ENCODE measurements at places on chromosomes 2 and 18.

DNA sequence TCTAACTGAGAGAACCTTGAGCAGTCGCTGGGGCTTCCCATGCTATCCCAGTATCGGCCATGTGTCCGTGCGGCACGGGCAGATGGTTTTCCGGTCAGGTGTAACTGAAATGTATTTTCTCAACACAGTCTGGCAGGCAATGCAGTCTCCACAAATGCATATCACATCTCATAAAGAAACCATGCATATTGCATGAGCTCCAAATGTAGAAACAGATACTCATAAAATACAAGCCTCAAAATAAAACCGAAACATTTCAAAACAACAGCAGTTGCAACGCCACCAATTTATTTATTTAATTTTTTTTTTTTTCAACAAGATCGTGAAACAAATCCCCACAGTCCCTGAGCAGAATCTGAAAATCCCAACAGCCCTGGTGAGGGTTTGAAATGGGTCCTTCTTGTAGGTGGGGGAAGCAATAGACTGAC is 299.4 kb downstream of the LPIN1 start:
- DNase-seq: no peak

GRCh38 chr18:41324020-41324791 is 630.8 kb upstream of the PIK3C3 start:
- no peak for DNase-seq

DNA sequence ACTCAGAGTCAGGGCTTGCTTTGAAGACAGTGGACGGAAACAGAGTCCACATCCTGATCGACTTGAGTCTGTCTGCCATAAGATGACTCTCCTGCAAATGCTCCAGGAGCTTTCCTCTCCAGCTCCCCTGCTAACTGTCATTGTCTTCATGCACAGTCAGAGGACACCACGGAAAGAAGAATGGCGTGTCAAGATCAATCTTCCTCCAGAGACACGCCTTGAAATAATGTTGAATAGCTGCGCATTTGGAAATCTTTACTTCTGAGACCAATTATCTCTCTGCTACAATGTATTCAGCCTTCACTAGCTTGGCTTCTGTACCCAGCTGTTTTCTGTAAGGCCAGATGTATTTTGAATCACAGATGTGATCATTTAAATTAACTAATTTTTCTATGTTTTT is 457.2 kb downstream of the CDH2 start:
- no peak for DNase-seq

DNA sequence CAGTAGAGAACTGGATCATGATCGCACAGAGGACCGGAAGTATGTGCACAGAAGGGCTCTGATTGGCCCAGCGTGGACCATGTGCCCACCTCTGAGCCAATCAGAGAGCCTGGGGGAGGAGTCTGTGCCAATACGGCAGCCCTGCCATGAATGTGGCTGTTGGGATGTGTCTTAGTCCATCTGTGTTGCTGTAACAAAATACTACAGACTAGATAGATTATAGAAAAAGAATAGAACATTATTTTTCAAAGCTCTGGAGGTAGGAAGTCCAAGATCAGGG is 132.0 kb downstream of the NDUFA10 start:
- DNase-seq: no peak

- no peak for DNase-seq
Observed at GRCh38 chr2:234374736-234375135, 122.1 kb downstream of the ARL4C start.

- DNase-seq: no peak
Observed at GRCh38 chr2:179253226-179253625, 11.4 kb downstream of the SESTD1 start.

- DNase-seq: no peak
Observed at GRCh38 chr2:231884438-231885140, 41.6 kb downstream of the NPPC start.

- no peak for DNase-seq
Observed at GRCh38 chr18:34704823-34705222, 5.3 kb upstream of the DTNA start.

DNA sequence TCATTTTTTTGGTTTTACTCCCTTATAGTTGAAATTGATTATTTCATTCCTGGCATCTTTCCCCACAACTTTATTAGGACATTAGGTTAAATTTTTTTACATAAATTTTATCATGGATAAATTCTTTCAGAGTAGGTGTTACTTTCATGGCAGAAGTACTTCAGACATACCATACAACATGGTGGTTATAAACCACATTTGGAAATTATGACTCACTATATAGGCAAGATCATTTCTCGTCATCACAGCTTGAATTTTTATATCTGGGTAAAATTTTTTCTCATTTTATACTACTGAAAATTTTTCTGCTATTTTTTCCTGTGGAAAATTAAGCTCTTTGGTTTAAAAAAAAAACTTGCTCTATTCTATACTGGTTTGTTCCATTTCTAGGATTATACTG is 111.9 kb upstream of the COL5A2 start:
- no peak for DNase-seq

GRCh38 chr2:101469863-101470262 is 5.0 kb downstream of the RFX8 start:
- DNase-seq: no peak

GRCh38 chr2:217836901-217837491 is 165.8 kb downstream of the TNS1 start:
- DNase-seq: peak; percentile 59

DNA sequence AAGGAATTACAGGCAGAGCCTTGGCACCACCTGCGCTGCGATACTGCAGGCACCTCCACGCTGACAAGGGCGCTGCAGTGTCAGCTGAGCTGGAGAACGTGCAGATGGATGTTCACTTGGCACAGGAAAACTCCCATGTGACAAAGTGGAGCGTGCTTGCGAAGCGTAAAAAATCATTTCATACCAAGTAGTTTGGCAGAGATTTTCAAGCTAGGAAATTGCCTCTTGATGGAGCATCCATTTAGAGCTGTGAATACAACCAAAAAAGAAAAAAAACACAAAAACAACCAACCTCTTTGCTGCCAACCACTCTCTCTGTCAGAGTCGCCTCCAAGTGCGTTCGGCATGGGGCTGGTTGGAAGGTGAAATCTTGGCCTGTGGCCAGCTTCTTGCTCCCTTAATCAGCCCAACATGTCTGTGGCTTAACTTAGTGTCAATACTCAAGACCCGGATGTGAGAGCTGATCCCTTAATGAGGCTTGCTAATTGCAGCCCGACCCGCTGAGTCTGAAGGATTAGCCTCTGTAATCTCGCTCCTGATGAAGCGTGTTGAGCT is 38.1 kb downstream of the ACOXL start:
- DNase-seq: no peak

DNA sequence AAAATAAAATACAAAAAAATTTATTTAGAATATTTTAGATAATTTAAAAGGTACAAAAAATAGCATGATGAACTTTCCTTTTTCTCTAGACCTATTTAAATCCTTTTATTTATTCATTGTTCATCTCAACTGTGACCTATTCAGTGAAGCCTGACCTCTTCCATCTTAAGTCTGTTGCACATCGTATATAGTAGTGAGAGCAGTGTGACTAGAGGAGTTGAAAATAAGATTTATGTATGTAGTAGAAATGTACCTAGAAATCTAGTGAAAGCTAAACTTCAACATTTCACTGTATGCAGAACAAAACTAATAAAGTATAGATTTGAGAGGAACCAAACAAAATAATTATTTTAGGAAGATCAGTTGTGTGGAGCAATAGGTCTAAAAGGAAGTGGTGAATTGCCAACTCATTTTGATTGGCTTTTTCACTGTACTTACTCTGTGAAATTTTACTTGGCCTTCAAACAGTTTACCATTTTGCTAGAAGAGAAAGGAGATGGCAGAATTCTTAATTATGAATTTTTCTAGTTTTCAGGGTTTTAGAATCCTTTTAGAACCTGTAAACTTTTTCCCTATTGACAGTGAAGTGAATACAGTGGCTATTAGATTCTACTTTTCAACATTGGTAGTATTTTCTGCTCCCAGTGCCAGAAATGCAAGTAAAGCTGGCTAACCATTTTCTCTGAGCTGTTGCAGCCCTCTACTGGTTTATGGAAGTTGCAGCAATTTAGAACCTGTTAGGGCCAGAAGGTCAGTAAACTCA is 11.0 kb downstream of the ANKRD12 start:
- peak; percentile 46 for DNase-seq

DNA sequence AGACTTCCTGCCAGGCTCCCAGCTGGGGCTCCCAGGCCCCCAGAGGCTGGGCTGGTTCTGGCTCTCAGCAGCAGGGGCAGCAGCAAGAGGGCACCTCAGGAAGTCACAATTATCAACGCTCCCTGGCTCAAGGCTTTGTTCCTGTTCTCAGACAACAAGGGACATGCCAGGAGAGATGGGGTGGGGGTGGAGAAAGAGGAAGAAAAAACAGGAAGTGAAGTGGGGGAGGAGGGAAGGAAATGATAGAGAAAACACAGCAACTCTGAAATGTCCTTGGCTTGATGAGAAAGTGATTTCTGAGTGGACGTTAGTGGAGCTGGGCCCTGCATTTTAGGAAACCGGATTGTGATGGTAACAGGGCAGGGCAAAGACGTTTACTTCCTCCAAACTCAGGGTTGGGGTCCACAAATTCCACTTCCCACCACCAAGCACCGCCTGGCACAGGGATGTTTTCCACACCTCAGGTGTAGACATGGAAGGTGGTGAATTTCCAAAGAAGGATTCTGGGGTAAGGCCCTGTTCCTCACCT is 40.4 kb downstream of the CYRIA start:
- DNase-seq: no peak

DNA sequence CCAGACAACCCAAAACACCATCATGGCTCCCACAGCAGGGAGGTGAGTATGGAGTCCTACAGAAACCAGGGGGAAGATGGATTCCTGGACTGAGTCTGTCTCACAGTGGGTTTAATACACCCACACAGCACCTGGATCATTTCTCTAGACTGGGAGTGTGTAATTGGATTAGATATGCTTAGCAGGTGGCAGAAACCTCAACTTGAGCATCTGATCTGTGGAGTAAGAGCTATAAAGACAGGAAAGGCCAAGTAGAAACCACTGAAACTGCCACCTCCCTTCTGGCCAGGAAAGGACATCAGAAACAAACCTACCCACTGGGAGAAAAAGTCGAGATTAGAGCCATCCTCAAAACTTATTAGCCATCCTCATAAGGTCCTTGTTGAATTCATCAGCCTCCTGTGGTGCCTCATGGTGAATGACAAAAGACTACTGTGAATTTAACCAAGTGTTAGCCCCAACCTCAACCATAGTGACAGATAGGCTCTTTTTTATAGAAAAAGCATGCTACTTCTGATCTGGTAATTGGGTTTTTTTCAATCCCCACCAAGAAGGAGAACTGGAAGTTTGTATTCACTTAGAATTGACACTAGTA is 28.1 kb upstream of the CHST9 start:
- no peak for DNase-seq

DNA sequence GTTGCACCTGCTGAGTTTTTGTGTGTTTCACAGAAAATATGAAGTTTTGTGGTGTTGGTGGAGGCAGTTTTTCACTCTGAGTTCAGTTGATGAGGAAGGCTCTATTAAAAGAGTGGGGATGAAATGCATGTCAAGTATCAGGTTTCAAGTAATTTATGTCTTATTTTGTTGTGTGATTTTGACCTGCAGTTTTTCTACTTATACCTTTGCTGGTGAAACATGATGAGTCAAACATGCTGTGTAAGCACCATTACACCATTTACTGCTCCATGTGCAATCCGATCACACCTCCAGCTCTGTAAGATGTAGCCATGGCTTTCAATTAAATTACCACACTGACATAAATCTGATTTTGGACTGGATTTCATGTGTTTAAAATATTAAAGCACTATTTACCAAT is 174.5 kb upstream of the ZEB2 start:
- no peak for DNase-seq

GRCh38 chr2:10001586-10001985 is 41.8 kb upstream of the KLF11 start:
- DNase-seq: no peak

GRCh38 chr18:66638856-66639629 is 35.2 kb upstream of the CDH19 start:
- no peak for DNase-seq

- DNase-seq: no peak
Observed at GRCh38 chr2:197078535-197078934, 152.0 kb upstream of the PGAP1 start.

GRCh38 chr18:50791599-50792438 is 28.0 kb downstream of the MRO start:
- no peak for DNase-seq

DNA sequence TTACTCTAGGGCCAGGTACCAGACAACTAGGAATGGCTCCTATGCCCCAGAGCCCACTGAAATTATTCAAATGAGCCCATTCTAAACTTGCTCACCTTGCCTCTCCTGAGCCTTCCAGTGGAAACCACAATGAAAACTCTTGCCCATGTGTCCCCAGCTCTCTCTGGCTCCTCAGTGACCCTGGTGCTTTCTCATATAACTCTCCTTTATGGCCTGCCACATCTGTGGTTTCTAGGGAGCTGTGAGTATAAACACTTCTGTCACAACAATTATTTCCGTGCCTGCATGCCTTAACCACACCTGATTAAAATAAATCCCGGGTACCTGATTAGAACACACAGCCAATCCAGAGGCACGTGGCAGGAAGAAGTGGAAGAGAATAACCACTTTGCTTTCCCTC is 333.0 kb upstream of the SPRED2 start:
- DNase-seq: no peak

GRCh38 chr18:34848156-34848555 is 138.1 kb downstream of the DTNA start:
- no peak for DNase-seq

DNA sequence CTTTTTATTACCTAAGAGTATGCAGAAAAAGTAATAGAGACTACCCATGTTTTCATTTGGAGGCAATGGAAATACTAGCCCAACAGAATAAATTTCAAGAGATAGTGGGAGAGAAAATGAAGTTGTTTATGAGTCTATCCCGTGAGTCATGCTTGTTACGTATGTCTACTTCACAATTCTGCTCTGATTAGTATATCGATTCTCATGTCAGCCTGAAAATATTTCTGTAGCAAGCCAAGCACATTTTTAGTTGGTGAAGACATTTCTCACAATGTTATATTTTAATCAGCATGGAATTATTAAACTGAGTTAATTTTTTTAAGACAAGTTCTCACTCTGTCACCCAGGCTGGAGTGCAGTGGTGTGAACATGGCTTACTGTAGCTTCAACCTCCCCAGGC is 346.1 kb downstream of the RPRM start:
- no peak for DNase-seq

GRCh38 chr2:196233021-196233804 is 61.8 kb upstream of the STK17B start:
- DNase-seq: peak; percentile 24

GRCh38 chr2:237227190-237227589 is 141.5 kb downstream of the COPS8 start:
- no peak for DNase-seq

DNA sequence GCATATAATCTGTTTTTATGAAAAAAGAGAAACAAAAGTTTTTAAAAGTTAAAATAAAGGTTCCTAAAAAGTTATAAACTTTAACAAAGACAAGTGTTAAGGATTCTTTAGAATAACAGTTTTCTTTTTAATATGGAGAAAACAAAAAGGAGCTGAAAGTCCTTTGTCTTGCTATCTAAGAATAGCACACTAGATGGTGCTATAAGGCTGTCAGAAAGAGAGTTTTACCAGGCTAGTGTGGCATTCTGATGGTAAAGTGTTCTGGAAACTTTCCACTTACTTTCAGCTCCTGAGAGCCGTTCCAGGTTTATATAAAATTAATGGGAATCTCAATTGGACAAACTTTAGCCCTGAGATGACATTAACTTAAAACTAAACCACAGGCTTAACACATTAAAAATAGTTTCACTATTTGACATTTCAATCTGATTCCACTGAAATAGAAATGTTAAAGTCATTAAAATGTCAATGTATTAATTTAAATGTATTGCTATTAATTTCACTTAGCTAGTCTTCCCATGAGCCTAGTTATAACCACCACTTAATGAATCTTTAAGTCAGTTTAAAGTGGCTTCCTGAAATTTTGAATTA is 3.7 kb downstream of the FBXO48 start:
- peak; percentile 59 for DNase-seq

Measured in iPS-NIHi11 (cell line).